ENCODE measurements at places on chromosomes 12 and 14.

GRCh38 chr14:94046696-94047250, 20.6 kb downstream of the OTUB2 start:
- no peak for DNase-seq

DNA sequence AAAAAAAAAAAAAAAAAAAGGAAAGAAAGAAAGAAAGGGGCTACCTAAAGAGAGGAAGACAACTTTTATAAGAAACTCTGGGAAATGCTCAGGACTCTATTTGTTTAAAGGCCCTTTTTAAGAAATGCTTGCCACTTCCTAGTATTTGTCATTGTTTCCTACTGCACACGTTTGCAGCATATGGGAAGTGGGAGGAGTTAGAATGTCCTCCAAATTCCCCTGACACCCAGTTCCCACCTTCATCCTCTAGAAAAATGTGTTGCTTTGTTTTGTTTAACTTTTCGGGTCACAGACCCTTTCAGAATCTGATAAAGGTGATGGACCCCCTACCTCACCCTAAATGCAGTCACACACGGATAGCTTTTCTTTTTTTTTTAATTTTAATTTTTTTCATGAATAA, 40.8 kb downstream of the NINJ2 start:
- no peak for DNase-seq

GRCh38 chr12:50633955-50634354, 129.2 kb downstream of the DIP2B start:
- DNase-seq = no peak

DNA sequence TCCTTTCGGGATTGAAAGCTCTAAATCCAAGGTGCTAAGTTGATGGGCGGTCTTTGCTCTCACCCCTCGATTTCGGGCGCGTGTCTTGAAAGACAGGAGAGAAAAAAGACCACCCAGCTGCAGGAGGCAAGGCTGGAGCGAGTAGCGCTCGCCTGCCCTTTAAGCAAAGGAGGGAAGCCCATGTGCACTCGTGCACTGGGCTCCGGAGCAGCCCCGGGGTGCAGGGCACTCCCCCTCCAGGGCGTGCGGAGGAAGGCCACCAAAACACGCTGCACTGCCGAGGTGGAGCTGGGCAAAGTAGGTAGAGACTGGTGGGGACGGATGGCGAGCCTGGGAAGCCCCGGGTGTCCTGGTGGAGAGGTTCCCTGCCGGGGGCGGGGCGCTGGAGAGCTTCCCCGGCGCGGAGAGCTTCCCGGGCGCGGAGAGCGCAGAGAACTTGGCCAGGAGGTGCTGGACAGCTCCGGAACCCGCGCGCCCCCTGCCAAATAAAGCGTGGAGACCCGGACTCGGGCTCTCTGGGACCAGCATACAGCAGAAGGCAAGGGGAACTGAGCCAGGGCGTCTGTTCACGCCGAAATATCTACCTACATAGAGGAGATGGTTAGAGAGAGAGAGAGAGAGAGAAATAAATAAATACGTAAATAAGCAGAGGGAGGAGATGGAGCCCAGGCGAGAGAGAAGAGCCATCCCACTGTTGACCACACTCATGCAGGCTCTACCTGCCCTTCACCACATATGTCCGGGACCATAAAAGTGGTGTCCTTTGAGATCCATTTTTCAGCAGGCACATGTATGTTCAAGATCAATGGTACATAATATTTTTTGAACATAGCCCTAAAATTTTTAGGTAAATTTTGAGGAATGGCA, 662 bp upstream of the NELL2 start:
- DNase-seq = no peak

DNA sequence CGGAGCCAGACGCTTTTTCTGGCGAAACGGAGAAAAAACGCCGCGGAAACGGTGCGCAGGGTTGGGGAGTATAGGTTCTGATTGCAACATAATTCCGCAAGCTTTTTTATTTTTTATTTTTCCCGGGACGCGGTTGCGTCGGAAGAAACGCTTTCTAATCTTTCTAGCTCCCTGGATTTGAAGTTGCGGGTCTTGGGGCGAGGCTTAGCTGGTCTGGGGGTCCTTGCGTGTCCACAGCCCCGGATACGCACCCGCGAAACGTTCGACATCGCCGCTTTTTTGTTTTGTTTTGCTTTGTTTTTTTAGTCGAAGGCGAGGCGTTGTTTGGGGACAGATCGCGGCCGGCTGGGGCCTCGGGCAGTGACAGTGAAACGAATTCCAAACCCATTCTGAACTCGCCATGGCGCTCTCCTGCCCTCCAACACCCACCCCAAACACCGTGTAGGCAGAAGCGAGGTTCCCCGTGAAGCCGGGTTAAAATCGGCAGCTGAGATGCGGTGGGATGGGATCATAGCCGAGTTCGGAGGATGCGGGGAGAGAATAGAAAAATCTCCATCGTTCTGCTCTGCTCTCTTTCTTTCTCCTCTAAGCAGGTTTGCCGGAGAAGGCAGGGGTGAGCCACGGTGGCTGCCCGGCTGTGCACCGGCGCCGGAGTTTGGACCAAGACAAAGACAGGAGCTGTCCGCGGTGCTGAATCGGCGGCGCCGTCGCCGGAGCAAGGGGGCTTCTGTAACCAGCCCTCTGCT, 8.1 kb upstream of the LHX5 start:
- DNase-seq = peak; percentile 40

DNA sequence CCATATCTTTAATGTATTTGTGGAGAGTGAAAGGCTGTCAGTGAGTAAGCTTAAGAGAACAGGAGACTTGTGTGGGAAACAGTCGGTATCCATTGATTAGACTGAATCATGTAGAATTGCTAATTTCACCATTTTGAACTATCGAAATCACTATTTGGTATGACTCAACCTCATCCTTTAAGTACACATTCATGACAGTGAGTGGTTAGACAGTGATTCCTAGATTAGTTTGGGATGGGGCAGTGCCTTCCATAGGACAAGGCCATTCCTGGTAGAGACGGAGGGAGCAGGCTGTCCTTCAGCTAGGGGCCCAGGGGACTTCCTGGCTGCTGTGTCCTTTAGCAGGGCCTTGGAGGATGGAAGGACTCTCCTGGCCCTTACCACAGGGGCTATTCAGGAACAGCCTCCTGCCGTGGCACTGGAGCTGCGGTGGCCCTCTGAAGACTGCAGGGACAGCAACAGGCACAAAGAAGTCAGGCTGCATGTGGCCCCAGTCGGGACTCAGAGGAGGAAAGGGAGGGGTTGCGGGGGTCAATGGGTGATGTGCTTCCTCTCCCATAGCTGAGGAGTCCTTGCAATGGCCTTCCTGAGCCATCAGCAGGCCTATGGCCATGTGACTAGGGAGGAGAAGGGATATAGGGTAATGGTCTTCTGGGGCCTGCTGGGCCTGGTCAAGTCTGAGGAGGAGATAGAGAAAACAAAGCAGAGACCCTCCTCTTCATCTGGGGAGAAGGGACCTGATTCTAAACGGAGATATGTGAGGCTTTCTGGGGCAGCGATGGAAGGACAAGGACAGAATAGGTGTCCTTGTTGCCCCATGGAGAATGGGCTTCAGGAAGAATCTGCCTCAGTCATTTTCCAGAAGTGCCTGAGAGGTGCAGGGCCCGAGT, 11.2 kb downstream of the SERPINA1 start:
- DNase-seq = no peak

- no peak for DNase-seq
Measured at GRCh38 chr12:102390068-102390467, 90.3 kb downstream of the IGF1 start.

DNA sequence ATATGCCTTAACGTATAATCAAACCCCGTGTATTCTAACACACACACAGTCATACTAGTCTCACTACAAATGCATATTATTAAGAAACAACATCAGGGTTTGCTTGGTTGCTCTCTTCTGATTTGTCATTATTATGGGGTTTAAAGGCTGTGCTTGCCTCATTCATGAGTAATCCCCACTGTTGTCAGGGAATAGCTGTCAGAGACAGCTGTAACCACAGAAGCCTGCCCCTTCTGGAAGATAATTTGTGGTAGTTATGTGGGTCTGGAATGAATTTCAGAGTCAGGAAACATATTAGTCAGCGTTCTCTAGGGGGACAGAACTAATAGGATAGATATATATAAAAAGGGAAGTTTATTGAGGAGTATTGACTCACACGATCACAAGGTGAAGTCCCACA, 456.9 kb upstream of the TMEM132C start:
- DNase-seq = no peak

GRCh38 chr12:132581348-132582057, 28.9 kb downstream of the LRCOL1 start:
- DNase-seq = no peak

DNA sequence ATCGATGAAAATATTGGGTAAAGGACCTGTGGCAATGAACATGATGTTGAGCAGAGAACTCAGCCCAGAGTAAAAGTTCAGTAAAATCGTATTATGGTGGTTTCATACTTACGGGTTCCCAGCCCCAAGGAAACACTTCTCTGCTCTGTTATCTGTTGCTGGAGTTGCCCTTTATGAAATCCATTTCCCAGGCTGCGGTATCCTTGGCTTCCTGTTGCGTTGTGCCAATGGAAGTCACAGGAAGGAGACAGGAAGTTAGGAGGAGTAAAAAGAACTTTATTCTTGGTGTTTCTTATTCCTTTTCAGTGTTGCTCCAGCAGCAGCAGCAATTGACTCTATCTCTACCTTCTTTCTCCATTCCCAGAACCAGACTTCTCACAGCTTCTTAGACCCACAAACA, 965.2 kb downstream of the VRK1 start:
- DNase-seq = no peak

DNA sequence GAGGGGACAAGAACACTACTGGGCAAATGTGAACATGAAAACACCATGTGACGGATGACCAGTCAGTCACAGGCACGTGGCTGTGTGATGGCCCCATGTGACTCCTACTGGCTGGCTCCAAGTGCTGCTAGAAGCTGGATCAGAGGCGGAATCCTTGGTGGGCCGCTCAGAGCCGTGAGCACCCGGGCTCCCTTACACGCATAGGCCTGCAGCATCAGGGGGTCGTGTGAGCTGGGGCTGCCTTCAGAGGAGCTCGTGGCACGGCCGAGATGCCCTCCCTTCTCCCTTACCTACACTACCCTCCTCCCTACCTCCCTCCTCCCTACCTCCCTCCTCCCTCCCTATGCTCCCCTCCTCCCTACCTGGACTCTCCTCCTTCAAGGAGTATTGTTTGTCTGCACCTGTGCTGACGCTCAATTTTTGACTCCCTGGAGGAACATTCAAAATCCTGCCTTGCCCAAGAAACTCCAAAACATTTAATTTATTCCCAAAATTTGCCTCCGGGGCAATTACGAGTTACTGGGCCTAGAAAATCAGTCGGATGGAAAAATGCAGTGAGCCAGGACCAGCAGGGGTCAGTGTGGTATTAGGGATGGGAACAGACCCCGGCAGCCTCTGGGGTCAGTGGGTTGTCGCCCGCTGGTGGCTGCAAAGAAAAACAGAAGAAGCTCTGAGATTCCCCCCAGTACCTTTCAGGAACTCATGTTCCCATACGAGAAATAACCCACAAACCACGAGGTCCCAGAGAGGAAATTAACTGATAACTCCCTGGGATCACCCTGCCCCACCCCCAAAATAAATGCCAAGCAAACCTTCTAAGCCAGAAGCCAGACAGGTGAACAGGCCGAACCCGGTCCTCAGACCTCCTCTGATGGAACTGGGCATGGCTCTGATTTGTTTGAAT, 61.3 kb downstream of the C14orf132 start:
- DNase-seq = peak; percentile 56

DNA sequence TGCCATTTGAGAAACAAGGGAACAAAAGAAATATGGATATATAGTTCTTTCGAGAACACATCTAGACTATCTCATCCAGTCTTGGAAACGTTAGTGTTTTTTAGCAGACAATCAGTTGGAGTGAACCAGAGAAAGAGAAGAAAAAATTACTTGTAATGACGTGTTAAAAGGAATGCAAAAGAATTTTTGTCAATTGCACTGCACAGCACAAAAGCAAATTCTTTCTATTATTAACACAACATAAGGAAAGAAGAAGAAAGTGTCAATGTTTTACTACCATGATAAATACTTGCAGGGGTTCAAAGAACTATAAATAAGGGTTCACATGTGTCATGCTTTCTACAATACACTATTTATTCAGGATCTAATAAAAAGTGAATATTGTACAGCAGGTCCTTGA, 27.5 kb upstream of the GSG1 start:
- DNase-seq = no peak

DNA sequence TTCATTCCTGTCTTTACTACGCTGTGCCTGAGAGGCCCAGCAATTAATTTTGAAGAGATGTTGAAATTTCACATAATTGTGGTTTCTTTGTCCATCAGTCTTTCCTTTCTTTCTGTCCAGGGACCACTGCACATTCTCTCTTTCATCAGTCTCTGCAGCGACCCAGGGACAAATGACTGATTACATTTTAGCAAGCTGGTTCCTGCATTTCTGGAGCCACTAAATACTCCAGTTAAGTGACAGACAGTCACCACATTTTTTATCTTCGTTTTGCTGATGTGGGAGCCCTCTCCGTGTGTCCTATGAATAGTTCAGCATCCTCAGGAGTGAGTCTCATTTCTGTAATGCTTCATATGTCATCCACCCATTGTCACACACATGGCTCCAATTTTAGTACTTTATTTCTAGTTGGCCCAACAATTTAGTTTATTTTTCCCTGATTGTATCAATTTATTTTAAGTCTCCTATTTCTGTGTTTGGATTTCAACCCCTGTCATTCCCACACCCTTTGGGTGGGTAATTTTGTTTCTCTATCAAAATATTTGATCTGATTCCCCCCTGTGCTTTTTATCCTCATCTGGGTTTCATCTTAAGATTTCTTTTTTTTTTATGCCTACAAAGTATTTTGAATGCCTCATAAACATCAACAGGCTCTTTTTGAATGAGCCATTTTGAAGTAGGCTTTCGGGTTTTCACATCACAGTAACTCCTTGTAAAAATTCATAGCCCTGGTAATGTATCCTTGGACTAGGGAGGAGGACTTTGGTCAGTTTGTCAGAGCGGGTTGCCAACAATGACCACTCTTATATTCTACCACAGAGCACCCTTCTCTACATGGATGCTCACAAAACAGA, 1196.5 kb downstream of the GALC start:
- DNase-seq = no peak

DNA sequence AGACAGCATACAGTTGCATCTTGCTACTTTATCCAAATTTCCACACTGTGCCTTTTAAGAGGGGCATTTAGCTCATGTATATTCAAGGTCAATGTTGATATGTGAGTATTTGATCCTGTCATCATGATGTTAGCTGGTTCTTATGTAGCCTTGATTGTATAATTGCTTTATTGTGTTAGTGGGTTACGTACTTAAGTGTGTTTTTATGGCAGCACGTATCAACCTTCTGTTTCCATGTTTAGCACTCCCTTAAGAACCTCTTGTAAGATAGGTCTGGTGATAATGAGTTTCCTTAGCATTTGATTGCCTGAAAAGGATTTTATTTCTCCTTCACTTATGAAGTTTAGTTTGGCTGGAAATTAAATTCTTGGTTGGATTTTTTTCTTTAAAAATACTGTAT, 445.2 kb downstream of the NAV3 start:
- DNase-seq = no peak

DNA sequence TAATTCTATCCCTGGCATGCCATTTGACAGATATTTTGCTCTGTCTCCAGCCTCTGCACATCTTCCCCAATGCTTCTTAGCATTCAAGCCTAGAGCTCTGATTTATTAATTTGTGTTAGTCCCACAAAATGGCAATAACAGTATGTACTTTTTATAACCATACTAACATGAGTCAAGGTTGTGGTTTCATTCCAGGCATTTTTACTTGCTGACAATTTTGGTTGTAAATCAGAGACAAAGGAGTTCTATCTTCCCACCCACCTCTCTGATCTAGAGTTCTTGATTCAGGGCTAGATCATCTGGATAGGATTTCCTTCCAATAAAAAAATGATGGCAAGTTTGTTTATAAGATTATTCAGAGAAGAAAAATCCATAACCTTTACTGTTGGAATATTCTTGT, 18.5 kb upstream of the CISTR start:
- no peak for DNase-seq

- DNase-seq = no peak
Measured at GRCh38 chr14:95452176-95452892, 64.1 kb downstream of the SYNE3 start.
